ENCODE measurements at places on chromosomes 12 and 14.

DNA sequence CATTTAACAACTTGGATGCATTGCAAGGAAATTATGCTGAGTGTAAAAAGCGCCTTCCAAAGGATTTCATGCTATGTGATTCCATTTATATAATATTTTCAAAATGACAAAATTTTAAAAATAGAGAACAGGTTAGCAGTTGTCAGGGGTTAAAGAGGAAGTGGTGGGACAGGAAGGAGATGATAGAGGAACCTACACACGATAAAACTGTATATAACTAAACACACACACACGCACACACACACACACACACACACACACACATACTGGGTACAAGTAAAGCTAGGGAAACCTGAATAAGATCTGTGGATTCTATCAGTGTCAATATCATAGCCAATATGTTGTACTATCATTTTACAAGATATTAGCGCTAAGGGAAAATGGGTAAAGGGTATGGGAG is 17.2 kb downstream of the TTC9 start:
- no peak for DNase-seq

DNA sequence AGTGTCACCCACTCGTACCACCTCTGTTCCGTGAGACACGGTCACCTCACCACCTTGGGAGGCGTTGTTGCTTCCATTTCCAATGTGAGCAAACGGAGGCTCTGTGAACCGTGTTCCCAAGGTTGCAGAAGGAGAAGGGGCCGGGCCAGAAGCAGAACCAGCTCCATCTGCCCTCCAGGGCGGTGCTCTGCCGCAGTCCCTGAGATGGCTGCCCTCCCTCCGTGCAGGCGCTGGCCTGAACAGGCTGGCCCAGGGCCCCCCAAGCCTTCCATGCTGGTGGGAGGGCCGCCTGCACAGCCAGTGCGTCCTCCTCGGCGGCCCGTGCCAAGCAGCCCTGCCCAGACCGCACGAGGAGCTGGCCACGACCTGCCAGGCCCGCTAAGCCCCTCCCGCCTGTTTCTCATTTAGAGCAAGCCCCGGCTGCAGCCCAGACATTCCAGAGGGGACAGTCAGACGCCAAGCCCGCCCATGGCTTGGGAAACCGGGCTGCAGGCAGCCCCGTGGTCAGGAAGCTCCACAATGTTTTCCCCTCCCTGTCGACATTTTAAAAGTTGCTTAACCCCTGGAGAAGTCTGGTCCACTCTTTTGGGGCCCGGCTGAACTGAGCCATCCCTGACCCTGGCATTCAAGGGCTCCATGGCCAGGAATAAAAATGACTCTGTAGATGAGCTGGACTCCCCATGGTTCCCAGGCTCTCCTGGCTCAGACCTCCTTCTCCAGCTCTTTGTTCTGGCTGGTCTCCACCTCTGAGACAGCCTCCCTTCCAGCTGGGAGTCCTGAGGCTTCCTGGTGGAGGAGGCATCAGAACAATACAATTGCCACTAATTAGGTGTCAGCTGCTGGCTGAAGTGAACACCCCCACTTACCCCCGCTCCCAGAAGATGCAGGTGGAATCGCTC is 236.0 kb downstream of the BCL11B start:
- peak; percentile 97 for DNase-seq

- DNase-seq: no peak
Observed at GRCh38 chr12:77042833-77043232, 22.5 kb downstream of the E2F7 start.

GRCh38 chr12:2112401-2112800 is 59.6 kb downstream of the CACNA1C start:
- DNase-seq: no peak

DNA sequence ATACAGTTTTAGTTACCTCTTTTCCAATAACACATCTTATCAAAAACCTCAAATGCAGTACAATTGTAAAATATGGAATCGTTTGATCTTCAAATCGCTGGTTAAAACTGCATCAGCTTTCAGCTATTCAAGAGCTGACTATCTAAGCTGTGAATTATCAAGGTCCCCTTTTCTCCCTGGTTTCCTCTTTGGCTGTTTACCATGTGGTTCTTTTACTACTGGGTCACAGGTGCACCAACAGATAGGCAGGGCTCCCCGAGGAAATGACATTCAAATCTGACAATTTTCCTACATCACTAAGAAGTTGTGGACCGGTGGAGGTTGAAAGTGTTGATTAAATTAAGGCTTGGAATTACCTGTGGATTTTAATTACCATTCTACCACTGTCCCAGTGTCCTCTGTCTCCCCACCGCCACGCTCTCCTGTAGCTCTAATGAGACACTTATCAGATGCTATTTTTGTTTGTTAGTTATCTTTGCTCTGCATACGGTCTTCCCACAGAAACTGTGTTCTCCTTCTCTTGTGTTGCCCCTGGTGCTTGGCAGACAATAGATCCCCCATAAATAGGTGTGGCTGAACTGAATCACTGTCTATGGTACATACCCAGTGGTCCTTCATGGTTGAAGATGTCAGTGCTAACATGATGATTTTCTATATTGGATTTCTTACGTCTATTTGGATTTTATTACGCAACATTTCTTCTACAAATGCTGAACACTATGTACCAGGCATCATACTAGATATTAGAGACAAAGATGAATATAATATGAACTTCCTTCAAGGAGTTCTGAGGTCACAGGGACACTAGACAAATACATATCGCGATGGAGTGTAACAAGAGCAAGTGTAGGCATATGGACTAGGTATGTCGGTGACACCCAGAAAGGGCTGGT is 20.9 kb upstream of the PLXNC1 start:
- no peak for DNase-seq

DNA sequence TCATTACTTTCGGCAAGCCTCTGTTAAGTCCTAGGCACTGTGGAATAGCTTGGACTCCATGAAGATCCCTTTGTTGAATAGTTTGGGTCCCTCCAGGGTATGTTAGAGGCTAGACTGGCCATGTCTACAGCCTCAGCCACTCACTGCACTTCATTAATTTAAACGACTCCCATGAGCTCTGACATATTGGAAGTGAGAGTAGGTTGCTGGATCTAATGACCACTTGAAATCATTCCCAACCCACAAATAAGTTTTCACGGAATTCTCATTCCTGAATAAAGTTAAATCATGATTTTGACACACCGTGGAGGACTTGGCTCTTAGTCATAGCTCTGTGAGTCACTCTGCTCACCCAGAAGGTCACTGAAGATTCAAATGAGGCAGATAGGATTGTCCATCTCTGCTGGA is 21.4 kb upstream of the APPL2 start:
- peak; percentile 96 for DNase-seq

- DNase-seq: no peak
Observed at GRCh38 chr12:106070147-106070546, 68.6 kb downstream of the NUAK1 start.

- DNase-seq: no peak
Observed at GRCh38 chr12:128619263-128619662, 204.5 kb downstream of the SLC15A4 start.

GRCh38 chr12:106249411-106250135 is 1.8 kb upstream of the CKAP4 start:
- no peak for DNase-seq

- DNase-seq: peak; percentile 9
Observed at GRCh38 chr12:24617471-24617870, 331.4 kb downstream of the BCAT1 start.

DNA sequence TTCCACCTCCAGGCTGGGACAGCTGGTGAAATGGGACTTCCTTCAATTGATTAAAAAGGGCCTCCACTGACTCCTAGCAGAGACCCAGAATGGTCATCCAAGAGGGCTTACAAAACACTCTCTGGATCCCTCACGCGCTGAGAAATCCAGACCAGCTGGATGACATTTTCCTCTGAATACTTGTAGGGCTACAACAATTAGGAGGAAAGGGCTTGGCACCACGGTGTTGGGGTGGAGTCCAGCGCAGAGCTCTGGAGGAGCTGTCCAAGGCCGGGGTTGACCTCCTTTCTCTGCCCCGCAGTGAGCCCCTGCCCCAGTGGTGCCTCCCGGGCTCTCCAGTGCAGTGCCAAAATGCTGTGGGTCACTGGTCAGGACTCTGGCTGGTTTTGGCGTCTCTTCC is 189.0 kb upstream of the CCND2 start:
- DNase-seq: no peak

GRCh38 chr14:101563352-101563653 is 2.0 kb downstream of the DIO3 start:
- no peak for DNase-seq

DNA sequence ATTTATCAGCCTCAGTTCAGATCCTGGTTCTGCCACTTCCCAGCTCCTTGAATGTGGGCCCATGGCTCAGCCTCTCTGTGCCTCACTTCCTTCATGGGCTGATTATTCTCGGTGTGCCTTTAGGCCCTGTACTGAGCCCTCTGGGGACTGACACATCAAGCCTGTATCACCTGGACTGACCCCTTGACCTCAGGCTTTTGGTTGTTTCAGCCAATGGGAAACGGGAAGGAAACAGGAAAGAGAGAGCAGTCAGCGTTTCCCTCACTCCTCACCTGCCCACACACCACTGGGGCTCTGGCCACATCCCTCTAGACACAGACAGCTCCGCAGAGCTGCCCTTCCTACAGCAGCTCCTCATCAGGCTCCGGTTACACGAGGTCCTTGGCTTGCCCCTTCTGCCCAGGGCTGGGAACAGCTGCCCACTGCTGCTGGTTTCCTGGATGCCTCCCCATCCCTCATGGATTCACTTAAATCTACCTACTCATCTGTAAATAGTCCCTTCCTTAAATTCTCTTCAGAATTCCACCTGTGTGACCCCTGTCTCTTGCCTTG is 37.0 kb upstream of the ITPR2 start:
- DNase-seq: no peak

DNA sequence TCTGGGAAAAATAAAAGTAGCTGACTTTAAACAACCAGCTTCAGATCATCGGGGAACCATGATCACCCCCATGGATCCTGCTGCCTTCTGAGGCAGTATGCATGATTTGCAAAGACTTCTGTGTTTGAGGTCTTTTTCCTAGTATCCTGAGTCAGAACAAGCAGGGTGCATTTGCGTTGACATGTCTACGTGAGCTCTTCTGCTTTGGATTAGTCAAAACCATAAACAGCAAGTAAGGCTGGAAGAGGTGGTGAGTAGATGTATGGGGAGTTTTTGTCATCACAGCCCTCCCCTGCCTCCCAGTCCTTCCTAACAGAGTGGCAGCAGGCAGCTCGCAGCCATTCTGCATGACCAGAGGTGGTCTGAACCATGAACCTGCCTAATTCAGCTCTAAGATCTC is 24.1 kb downstream of the PLEKHG7 start:
- DNase-seq: no peak

- no peak for DNase-seq
Observed at GRCh38 chr12:121072147-121072546, 33.1 kb upstream of the OASL start.

DNA sequence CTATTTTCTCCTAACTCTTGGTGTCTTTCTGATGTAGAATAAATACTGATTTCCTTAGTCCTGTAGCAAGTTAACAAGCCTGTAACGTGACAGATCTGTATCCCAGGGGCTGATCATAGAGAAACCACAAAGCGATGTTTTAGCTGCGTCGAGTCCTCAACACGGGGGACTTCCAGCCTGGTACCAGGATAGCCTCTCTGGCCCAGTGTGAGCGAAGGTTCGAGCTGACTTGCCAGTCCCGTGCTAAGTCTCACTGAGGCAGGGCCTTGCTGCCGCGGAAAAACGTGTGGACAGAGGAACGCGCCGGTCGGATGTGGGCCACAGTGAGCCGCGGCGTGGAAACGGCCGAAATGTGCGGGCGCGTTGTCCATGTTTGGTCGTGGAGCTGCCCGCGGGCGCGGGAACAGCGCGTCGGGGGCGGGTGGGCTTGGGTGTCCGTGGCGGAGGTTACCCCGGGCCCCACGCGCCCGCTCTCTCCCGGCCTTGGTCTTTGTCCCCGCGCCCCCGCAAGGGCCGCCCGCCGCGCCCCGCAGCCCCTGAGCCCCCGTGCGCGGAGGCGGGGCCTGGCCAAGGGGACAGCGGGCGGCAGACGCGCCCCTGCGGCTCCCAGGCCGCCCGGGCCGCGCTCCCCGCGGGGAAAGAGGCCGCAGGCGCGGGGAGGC is 531 bp upstream of the EML1 start:
- peak; percentile 40 for DNase-seq

GRCh38 chr14:32561520-32561919 is 232.4 kb downstream of the AKAP6 start:
- peak; percentile 97 for DNase-seq

- DNase-seq: no peak
Observed at GRCh38 chr12:98580695-98581094, 12.8 kb upstream of the SLC25A3 start.

DNA sequence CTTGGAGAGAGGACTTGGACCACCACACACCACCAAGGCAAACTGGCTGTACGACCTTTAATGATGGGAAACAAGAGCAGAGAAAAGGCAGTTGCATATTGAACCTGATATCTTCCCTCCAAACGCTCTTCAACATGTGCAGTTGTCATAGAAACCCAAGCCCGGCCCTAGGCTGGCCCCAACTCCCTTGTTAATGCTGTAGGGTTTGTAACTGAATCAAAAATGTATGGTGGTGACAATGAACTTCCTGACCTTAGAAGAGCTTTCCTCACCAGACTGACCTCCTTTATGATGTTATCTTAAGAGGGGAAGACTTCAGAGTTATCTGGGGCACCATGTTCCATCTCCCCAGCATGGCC is 12.3 kb downstream of the APOLD1 start:
- DNase-seq: no peak

DNA sequence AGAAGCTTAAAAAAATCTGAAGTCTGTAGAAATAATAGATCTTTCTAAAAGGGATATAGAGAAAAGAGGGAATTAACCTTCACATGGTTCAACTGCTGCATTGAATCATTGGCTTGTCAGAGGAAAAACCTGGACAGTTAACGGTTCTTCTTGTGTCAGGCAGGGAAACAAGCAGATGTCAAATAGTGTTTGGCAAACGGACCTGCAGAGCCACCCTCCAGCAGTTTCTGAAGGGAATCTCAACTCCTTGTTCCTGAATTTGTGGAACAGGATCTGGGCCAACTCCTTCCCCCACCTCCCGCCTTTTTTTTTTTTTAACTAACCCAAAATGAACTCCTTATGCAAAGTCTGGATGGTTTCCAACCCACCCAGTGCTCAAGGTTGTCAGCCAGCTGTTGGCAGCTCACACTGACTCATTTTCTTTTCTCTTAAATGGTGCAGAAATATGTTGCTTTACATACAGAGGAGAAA is 187.3 kb downstream of the CAND1 start:
- peak; percentile 89 for DNase-seq

- DNase-seq: no peak
Observed at GRCh38 chr12:26158078-26158764, 33.4 kb upstream of the BHLHE41 start.

GRCh38 chr12:25089738-25090137 is 105.2 kb downstream of the DNAI7 start:
- no peak for DNase-seq

GRCh38 chr14:76488551-76488950 is 112.6 kb downstream of the ESRRB start:
- no peak for DNase-seq
